ENCODE measurements at places on chromosomes 5 and 9. TPM values are rescaled to one million over a fixed set of nuclear protein-coding genes. Genes with fewer than 3 reads are reported as not detected.

DNA sequence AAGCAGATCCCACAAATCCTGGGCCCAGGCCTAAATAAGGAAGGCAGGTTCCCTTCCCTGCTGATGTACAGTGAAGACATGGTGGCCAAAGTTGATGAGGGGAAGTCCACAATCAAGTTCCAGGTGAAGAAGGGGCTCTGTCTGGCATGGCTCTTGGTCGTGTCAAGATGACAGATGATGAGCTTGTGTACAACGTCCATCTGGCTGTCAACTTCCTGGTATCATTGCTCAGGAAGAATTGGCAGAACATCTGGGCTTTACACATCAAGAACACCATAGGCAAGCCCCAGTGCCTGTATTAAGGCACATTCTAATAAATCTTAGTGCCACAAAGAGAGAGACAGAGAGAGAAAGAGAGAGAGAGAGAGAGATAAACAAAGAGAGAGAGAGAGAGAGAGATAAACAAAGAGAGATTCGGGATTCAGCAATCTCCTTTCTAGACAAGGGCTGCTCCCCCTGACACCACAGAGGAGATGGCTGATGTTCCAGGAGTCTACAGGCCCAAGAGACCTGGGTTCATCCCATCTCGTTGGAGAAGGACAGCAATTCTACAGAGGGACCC, 45.5 kb upstream of the HSPA9 start:
- DNase-seq, result no peak

DNA sequence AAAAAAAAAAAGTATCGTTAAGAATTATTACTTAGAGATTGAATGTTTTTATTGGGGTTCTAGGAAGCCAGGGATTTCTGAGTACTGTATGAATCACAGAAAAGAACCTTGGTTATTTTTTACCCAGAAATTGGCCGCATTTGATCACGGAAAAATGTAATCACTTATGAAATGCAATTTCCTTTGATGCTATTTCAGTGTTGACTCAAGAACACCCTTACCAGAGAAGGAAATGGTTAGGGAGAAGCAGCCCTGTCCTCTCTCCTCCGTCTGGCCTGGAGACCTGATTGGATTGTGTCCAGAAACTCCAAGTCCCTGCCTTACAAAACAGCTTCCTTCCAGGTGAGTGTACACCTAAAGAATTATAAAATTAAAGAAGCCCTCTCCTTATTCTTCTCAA, 116.7 kb downstream of the MED10 start:
- no peak for DNase-seq

DNA sequence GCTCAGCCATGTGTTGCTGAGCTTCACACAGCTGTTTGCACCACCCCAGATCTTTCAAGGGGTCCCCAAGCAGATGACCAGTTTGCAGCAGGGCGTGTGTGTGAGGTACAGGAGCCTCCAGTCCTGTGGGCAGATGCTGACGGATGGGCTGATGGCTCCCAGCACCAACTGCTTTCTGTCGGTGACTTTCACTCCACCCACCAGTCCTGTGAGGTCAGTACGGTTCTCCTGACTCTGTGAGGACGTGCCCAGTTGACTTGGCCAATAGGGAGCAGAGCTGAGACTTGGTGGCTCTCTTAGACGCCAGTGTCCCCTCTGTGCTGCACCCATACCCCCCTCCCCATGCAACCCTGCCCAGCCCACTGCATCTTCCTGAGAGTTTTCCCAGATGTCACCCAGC, 19.7 kb downstream of the COL5A1 start:
- DNase-seq, result no peak

RAB3C gene
- total RNA-seq, result 0.62 TPM

PPP1R26 gene
- total RNA-seq, result 3.8 TPM

PLAC8L1 gene
- total RNA-seq, result 0.49 TPM

ALDH1A1 gene
- total RNA-seq, result 21.7 TPM

GRCh38 chr5:32866138-32866537, 155.0 kb downstream of the NPR3 start:
- DNase-seq, result no peak

- no peak for DNase-seq
Measured at GRCh38 chr9:138096519-138096845, 218.9 kb downstream of the CACNA1B start.

- DNase-seq, result no peak
Measured at GRCh38 chr5:159242656-159243055, 20.4 kb upstream of the UBLCP1 start.

LHX3 gene
- not detected for total RNA-seq

DNA sequence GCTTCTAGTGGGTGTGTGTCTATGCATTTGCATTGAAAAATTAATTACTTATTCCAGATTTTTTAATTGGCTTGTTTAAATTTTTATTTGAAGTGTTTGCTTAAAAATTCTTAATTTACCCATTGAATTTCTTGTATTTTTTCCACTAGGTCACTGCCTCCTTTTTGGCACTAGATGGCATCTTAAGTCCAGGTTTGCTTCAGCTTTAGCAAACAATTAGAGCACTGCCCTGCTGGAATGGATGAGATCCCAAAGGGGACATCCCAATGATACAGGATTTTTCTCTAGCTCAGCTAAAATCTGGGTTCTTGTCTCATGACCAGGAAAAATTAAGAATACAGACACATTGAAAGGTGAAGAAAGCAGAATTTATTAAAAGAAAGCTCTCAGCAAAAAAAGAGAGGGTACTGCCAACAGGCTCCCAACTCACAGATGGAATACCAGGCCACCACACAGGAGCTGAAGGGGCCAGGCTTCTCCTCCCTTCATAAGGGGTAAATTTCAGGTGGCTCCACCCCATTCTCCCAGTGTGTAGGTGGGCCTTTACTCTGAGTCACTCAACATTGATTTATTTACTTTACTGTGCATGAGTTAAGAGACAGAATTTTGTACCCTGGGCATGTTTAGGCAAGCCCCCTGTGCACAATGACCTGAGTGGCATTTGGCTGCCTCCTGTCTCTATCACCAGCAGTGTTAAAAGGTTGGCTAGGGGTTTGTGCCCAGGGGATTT, 532.4 kb downstream of the ANXA1 start:
- DNase-seq, result no peak

Measured in psoas muscle (tissue), 8 donors.